ENCODE measurements at places on chromosomes 5 and 9.
A peak's percentile ranks its signal among the peaks of the same experiment; 100 is the strongest.

DNA sequence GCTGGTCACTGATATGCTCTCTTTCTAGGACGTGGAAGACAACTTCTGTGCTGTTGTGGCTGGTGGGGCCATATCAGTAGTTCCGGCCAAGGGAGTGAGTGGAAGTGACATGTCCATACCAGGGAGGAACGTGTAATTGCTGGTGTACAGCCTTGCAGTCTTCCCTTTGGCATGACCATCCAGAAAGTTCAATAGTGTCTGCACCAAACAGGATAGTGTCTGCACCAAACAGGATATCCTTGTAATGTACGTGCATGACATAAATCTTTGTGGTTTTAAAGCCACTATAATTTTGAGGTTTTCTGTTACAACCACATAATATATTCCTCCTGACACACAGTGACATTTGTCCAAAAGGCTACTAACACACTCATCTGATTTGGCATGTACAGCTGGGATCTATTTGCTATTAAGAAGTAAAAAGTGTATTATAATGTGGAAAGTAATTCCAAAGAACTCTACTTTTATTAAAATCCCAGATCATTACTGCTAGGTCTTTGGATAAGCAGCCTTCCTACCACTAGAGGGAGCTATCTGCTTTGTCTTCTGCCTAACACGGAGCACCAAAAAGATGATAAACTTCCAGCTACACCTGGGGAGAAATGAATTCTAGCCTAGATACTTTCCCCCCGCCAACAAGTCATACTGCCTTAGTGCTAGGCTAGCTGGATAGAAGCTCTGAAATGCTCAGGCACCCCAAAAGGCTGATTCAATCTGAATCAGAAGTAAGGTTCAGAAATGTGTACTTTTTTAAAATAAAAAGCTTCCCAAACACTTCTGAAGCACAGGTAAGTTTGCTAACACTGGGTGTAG is 52.7 kb downstream of the RNF145 start:
- no peak for DNase-seq

DNA sequence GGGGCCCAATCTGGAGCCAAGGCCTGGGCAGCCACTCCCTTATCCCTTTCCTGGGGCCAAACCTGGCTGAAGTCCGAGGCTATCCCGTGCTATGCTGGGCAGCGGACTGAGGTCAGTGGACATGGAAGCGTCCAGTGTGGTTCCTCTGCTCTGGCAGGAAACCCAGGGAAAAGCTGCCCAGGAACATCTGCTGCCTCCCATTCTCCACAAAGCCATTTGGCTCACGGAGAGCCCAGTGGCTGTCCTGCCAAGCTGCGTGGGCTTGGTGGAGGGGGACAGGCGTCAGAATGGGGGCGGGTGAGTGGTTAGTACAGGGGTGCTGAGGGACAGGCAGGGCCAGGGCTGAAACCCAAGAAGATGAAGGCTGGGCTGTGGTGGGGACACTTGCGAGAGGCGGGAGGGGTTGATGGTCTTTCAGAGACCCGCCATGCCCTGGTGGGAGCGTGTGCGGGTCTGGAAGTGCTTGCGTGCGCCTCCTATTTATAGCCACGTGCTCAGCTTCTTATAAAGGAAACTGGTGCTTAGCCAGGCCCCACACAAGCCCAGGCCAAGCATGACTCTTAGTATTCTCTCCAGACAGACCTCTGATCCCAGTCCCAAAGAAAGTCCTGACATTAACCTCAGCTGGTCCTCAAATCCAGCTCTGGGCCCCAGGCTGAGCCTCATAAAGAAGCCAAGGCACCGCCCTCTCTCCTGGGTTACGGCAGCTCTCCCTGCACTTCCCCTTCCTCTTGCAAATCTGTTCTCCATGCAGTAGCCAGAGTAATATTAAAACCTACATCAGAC is 9.4 kb upstream of the SLC6A7 start:
- DNase-seq = no peak

GRCh38 chr9:463455-464171 is 248.9 kb downstream of the DOCK8 start:
- no peak for DNase-seq

GRCh38 chr9:114616684-114617520 is 5.8 kb downstream of the TMEM268 start:
- DNase-seq = no peak

- DNase-seq = no peak
These were observed 1.4 kb upstream of the LHFPL2 start for GRCh38 chr5:78649861-78650496.

- no peak for DNase-seq
These were observed 181.9 kb downstream of the ZNF462 start for GRCh38 chr9:107044872-107045271.

DNA sequence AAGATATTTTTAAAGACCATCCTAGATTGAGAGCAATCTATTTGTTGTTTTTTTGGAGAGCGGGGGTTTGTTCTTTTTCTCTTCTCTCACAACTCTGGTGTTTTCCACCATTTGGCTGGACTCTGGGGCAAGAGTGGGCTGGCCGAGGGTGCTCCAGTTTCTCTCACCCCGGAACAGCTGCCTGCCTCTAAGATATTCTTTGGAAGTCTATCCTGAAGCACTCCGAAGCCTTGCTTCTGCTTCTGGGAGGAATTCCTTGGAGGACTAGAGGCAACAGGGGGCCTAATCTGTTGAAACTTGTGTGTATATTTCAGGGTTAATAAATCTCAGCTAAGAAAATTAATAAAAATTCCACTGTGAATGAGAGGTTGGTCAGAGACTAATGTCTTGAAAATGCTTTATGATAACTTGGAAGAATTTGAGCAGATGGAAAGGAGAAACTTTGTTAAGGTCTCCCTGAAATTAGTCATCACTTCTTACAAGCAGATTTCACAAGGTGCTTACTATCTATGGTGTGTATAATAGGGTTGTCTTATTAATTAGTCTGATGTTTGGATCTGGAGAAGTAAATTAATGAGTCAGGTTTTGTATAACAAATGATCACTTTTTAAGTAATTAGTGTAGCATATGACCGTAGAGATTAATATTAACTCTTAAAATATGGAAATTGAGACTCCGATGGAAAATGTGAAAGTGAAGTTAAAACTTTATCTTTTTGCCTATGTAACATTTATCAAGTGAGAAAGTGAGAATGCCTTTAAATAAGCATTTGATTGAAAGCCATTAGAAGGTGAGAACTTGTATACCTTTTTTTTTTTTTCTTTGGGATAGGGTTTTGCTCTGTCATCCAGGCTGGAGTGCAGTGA is 4.0 kb downstream of the MAN2A1 start:
- DNase-seq = no peak

DNA sequence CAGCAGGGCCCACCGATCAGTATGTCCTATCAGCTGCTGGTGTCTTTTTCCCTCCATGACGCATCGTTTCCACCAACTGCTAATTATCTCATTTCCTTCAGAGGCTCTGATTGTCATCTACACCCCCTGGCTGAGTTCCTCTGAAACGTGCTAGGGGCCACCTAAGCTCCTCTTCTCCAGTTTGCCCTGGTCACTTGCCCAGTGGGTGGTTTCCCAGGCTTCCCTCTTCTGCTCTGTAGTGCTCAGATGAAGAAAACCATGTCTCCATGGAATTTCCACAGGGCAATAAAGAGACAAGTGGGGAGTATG is 65.3 kb downstream of the TSTD2 start:
- DNase-seq = no peak

DNA sequence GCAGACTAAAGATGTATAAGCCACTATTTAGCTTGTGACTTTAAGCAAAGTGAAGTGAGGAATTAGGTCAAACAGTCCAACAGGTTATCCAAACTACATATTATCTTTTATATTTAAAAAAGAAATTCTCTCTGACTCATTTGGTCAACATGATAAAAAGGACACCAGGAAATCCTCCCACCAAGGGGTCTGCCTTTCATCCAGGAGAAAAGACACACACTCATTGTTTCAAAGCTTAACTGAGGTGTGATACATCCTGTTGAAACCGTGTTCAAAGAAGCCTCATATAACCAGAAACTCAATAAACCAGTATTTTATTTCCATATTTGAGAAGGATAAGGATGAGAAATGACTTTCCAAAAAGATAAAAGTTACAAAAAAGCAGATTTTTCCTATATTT is 417.1 kb downstream of the HCN1 start:
- no peak for DNase-seq

DNA sequence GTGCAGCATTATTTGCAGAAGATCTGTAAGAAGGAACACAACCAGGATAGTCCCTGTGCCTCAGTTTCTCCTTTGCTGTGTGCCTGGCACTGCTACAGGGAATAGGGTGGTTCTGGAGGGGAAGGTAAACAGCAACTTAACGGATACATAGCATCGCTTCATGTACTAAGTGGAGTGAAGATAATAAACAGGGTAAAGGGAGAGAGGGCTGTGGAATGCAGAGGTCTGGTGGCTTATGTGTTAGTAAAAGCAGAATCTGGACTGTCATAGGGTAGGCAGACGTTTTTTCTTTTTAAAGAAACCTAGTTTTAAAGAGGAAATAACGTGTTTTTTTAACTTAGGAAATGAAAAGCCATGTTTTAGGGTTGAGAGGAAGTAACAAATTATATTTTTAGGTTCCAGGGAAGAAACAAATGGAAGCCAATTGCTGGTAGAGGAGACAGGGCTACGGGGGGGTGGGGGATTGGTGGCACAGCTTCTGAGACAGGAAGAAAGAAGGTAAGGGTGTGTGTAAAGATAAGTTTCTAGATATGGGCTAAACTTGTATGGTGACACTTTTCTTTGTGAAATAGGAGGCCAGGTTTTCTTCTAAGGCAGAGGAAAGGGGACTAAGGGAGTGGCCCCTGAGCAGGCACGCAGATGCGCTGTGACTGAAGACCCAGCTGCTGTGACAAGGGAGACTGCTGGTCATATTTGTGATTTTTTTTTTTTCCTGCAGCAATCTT is 1.3 kb downstream of the GNG10 start:
- DNase-seq = peak; percentile 5

- DNase-seq = no peak
These were observed 282.9 kb downstream of the SLF1 start for GRCh38 chr5:94901191-94901979.

- DNase-seq = no peak
These were observed 430.9 kb downstream of the DMAC1 start for GRCh38 chr9:7368410-7369292.

- DNase-seq = no peak
These were observed 49.4 kb downstream of the FRMPD1 start for GRCh38 chr9:37700131-37700530.

DNA sequence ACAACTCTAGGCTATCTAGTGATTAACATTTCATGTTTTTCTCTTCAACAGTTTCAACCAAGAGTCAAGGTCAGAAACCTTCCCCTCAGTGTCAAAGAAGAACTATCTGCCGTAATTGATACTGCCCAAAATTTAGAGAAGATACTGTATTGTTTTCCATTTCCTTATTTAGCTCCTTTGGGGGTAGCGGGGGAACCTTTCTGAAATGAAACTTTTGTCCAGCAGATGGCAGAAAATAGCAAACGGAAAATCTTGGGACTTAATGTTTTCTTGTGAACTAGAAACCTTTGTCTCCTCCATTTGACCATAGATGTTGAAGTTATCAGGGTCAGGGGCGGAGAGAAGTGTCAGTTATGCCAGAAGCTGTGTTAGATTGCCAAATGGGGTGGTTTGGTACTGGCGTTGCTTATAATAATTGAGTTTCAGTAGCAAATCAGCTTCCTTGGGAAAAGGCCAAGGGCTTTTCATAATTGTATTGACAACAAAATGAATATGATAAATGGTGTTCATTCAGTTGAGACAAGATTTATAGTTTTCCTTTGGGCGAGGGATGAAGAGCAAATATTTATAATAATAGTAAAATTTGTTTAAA is 101.7 kb upstream of the TLX3 start:
- DNase-seq = no peak

DNA sequence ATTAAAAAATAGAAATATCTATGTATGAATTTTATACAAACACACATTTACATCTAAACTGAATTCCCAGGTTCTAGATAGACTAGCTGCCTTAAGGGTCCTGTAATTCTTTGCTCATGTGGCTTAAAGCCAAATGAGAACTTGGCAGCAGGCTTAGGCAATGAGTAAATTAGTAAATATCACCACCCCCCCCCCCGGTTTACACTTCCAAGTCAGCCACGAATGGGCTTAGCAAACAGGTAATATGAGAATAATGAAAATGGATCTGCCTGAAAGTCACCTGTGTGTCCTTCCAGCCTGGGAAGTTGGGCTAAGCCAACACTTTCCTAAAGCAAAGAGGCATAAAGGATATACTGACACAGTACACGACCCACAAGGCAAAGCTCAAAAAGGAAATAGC is 108.6 kb downstream of the KLHL3 start:
- DNase-seq = no peak

- DNase-seq = no peak
These were observed 57.0 kb upstream of the LMX1B start for GRCh38 chr9:126556560-126557250.

DNA sequence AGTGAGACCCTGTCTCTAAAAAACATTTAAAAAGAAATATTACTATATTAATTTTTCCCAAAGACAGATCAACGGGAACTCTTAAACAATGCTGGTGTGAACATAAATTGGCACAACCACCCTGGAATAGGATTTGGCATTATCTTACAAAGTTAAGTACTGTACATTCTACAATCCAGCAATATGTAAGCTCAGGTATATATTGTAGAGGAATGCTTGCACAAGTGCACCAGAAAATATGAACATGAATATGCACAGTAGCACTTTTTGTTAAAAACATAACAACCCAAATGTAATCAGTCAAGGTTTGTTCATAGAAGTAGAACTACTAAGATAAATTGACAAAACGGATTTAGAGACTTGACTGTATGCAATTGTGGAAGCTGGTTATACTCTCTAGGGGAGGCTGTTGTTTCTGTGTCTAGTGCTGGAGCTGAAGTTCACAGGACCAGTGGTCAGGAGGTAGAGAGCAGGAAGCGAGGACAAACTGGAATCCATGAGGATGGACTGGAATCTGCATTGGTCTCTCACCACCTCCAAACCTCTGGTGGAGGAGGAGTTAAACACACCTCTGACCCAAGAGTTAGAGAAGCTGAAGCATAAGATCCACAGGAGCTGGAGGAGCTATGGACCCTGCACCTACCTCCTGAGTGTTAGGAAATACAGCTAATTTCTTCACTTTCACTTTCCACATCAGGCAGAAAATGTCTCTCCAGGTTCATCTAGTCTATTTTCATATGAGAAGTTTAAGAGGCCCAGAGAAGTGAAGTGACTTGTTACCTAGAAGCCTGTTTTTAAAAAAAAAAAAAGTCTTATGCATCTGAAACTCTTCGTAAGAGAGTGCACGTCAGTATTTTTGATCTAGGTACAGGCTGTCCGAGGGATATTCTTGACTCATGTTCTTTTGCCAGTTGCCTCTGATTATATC is 20.3 kb upstream of the RIC1 start:
- DNase-seq = no peak

GRCh38 chr5:137220523-137220927 is 278.6 kb downstream of the SPOCK1 start:
- no peak for DNase-seq

- DNase-seq = no peak
These were observed 26.8 kb downstream of the JADE2 start for GRCh38 chr5:134552301-134552700.

DNA sequence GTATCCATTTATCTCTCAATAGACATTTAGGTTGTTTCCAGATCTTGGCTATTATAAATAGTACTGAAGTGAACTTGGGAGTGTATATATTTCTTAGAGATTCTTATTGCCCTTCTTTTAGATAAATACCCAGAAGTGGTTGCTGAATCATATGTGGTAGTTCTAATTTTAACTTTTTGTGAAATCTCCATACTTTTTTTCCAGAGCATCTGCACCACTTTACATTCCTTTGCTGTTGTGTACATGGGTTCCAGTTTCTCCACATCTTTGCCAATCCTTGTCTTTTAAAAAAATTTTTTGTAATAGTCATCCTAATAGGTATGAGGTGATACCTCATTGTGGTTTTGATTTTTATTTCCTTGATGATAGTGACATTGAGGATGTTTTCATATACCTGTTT is 303.7 kb downstream of the CCDC171 start:
- DNase-seq = no peak

All from activated naive CD4-positive, alpha-beta T cell treated with Interleukin-2 at 50 U/mL for 16 hours (primary cell).